ENCODE measurements at places on chromosomes 13 and 19.

DNA sequence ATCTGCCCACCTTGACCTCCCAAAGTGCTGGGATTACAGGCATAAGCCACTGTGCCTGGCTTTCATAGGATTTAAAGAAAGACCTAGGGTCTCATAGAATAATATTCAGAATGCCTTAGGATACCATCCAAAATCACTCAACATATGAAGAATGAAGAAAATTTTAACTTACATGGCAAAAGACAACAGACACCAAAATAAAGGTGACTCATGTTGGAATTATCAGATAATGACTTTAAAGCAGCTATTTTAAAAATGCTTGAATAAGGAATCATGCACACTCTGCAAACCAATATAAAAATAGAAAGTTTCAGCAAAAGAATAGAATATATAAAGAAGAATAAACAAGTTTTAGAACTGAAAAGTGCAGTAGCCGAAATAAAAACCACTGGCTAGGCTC, 29.3 kb downstream of the ZNF566 start:
- no peak for DNase-seq

DNA sequence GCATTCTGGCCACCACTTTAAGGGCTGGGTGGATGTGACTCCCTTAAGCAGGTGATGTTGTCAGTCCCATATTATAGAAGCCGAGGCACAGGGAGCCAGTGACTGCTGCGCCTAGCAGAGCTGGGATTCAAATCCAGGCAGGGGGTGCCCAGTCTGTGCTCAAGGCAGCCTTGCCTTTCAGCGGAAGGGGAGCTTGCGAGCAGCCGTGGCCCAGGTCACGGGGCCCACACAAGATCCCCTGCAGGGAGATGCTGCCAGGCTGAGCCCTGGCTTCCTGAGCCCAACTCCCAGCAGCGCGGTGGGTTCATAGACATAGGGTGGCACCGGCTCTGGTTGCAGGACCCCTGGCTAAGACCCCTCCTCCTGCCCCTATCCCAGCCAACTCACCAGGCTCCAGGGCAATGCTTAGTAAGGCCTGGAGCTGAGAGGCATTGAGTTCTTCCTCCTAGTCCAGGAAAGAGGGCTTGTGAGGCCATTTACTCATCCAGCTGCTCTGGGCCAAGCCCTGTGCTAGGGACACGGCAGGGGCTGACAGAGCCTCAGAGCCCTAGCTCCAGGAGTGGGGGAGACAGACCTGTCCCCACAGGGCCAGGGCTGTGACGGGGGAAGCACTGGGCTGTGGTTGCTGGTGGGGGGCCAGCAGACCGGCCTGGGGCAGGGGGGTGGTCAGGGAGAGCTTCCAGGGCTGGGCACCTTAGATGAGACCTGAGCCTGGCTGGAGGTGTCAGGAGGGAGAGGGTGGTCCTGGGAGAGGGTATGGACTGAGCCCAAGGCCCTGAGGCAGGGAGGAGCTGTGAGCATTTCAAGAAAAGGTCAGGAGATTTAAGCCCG, 9.6 kb downstream of the CAPN12 start:
- no peak for DNase-seq

- no peak for DNase-seq
These were observed 80.3 kb upstream of the KLHL1 start for GRCh38 chr13:70188567-70188966.

GRCh38 chr13:37597477-37598025, 1.0 kb downstream of the POSTN start:
- DNase-seq = no peak

DNA sequence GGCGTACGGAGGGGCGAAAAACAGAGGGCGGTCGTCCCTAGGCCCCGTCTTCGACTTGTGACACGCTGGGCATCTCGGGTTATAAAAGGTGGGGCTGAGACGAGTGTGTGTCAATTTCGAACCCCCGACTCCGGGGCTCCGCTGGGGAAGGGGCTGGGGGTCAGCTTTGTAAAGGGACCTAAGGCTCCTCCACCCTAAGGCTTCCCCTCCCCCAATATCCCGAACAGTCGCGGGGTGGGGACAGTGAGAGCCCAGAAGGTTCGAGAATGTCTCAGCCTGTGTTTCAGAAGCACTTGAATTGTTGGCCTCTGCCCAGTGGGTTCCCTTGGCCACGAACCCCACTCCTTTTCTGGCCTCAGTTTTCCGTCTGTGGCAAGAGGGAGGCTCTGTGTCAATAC, 450 bp downstream of the SELENOW start:
- no peak for DNase-seq

DNA sequence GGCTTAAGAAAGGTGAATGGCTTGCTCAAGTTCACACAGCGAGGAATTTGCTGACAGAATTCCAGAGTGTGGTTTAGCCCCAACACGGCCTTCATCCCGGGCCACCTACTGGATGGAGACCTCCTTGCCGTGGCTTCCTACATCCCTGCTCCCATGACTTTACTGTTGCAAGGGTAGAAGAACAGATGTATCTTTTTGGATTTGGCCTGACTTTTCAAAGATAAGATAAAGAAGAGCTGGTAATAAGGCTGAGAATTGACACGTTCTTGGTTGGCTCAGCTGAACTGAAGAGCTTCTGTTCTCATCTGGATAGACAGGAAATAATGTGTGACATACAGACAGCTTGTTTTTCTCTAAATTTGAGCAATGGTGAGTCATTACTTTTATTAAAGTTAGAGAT, 113.1 kb downstream of the KLF5 start:
- DNase-seq = no peak

- no peak for DNase-seq
These were observed 232.0 kb upstream of the SPRY2 start for GRCh38 chr13:80572923-80573316.

DNA sequence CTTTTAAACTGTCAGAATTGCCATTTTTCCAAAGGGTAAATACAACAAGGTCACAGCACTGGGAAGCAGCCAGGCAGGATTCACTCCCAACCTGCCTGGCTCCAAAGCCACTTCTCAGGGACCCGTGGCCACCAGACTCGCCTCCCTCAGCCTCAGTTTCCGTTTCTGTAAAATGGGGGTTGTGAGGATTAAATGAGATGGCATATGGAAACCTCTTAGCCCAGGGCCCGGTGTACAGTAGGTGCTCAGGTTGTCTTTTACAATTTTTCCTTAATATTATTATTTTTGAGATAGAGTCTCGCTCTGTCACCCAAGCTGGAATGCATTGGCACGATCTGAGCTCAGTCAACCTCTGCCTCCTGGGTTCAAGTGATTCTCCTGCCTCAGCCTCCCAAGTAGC, 10.1 kb downstream of the YJU2 start:
- DNase-seq = no peak

GRCh38 chr13:35923347-35923746, 207.8 kb downstream of the DCLK1 start:
- DNase-seq = no peak

- no peak for DNase-seq
These were observed 79.5 kb downstream of the KCNRG start for GRCh38 chr13:50094615-50095293.

- DNase-seq = no peak
These were observed 54.9 kb downstream of the COLGALT1 start for GRCh38 chr19:17610384-17610783.

Measured in fibroblast of skin of left quadriceps (primary cell).